HuH-7 (cell line): ENCODE measurements at places on chromosomes 6 and 20.

- DNase-seq, result peak; percentile 26
Measured at GRCh38 chr6:106702451-106703110, 73.2 kb downstream of the QRSL1 start.

DNA sequence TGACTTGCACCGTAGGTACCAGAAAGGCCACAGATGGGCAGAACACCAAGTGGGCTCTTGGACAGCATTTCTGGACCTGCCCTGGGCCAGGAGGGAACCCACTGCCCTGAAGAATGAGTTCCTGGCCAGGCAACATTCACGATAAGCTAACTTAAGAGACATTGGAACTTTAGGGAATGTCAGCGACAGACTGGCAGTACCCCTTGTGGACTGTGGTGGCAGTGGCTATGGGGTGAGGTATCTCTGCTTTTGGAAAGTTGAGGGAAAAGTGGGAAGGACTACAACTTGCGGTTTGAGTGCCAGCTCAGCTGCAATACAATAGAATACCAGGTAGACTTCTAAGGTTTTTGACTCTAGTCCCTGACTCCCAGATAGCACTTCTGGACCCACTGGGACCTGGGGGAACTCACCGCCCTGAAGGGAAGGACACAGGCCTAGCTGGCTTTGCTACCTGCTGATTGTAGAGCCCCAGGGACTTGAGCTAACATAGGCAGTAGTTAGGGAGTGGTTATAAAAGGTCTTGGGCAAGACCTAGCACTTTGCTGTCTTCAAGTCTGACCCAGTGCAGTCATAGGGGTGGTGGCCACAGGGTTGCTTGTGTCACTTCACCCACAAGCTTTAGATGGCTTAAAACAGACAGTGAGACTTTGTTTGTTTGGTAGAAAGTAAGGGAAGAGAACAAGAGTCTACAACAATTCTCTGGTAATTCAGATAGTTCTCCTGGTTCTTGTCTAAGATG lies 617.6 kb downstream of the COL12A1 start:
- DNase-seq, result no peak

DNA sequence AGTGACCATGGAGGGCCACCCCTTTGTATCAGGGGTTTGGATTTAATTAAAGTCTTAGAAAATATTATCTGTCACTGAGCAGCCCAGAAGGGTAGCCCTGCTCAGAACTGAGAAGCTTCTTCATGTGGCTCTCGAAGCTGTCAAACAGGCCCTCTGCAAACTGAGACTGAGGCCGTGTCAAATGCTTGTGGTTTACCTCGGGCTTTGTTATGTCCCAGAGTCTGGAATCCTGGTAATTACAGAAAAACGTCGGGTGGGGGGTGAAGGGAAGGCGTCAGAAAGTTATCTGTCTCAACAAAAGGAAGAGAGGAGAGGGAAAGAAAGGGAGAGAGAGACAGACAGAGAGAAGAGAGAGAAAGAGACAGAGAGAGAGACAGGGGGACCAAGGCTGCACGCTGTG lies 200.8 kb downstream of the BMP7 start:
- no peak for DNase-seq

GRCh38 chr20:62896526-62896925 lies 29.8 kb downstream of the DIDO1 start:
- DNase-seq, result no peak

DNA sequence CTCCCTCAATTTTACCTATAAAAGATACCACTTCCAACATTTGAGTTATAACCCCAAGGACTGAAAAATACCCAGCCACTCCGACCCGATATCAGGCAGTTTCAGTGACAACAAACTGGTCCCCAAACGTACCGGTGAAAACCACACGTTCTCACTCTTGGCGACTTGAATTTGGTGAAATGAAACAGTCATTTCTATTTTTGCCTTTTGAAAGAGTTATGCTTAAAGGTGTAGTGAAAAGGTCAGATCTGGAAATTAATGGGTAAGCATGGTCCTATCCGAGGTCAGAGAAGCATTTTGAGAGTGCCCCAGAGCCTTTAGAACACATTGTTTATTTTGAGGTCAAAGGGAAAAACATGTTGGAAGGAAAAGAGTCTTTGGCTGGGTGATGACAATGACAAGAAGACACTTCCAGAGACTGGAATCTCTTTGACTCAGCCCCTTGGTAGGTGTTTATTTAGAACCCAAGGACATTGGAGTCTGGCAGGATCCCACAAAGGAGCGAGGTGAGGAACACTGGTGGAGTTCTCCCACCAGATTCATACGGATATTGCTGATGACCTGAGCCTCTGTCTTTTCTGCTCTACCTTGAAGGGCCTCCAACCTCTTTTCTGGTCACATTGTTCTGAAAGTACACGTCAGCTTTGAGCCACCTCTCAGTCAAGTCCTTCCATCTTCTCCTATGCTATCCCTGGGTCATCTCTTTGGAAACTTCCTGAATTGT lies 235.0 kb downstream of the GMPR start:
- no peak for DNase-seq

DNA sequence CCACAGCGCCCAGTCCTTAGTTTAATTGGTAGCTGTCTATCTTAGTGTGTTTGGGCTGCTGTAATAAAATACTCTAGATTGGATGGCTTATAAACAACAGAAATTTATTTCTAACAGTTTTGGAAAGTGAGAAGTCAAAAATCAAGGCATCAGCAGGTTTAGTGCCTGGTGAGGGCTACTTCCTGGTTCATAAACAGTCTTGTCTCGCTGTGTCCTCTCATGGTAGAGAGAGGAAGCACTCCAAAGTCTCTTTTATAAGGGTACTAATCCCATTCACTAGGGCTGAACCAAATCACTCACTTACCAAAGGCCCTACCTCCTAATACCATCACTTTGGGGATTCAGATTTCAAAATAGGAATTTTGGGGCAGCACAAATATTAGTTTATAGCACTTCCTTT lies 336.9 kb upstream of the RSPO3 start:
- DNase-seq, result no peak

GRCh38 chr6:121305957-121306607 lies 28.2 kb downstream of the TBC1D32 start:
- peak; percentile 6 for DNase-seq

DNA sequence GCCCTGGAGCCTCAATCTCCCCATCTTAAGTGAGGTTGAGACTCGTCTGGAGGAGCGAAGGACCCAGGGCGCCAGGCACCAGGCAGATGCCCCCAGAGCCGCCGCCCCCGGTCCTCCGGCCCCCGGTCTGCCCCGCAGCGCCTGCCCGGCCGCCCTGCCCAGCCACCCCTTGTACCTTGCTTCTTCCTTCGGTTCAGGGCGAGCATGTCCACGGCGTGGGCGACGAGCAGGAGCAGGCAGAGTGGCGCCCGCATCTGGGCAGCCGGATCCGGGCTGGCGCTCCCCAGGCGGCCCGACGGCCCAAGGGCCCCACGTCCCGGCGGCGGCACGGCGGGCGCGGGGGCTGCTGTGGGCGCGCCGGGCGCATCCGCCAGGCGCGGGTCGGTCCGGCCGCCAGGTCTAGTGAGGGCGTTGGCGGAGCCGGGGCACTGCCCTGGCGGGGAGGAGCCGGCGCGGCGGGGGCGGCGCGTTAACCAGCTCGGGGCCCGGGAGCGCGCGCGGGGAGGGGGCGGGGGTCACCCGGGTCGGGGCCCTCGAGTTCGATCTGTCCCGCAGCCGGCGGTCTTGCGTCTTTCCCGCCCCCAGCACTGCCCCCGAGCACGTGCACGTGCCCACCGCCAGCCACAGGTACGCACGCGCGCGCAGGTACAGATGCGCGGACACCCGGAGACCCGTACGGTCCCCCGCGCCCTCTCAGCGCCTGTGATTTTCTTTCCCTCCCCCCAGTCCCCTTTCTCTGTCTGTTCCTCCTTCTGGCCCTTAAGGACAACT lies at the start of gene RSPO4:
TSS of gene RSPO4 (minus strand) at position 401 of the 771 bp plus-strand sequence. CDS start at position 254, 147 bp downstream.
- no peak for DNase-seq

GRCh38 chr6:141133346-141133745 lies 999.4 kb upstream of the GJE1 start:
- DNase-seq, result no peak

DNA sequence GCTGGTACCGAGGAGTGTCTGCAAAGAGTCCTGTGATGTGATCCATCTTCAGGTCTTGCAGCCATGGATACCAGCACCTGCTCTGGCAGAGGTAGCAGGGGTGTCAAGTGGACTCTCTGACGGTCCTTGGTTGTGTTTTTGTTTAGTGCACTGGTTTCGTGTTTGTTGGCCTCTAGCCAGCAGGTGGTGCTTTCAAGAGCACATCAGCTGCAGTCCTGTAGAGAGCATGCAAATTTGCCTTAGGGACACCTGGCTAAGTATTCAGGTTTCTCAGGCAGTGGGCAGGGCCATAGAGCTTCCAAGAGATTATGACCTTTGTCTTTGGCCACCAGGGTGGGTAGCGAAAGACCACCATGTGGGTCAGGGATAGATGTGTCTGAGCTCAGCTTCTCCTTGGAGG lies 14.5 kb upstream of the RGS17 start:
- DNase-seq, result no peak

DNA sequence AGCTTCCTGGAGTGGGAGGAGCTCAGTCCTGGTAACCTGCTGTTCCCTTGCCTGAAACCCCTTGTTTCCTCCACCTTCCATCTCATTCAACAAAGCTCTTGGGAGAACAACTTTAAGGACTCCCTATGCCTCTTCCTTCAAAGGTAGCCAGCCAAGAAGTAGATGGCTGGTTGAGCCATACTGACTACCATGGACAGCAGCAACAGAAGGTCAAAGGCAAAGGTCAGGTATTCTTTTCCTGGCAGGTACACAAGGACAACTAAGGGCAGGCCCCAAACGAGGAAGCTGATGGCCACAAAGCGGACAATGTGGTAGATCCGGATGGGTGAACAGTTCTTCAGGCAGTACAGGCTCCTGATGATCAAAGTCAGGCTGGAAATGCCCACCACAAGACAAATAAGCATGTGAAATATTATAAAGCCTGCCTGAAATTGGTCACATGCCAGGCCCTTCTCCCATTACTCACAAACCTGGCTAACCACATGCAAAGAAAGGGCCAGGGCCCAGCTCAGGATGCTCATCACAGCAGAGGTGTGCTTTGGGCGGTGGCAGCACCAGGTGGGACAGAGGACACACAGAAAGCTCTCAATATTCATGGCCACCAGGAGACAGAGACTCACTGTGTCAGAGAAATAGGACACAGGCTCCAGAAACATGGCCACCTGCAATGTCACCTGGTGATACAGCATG lies 21.7 kb downstream of the UBD start:
- no peak for DNase-seq

- DNase-seq, result no peak
Measured at GRCh38 chr6:14567842-14568241, 450.3 kb downstream of the CD83 start.

DNA sequence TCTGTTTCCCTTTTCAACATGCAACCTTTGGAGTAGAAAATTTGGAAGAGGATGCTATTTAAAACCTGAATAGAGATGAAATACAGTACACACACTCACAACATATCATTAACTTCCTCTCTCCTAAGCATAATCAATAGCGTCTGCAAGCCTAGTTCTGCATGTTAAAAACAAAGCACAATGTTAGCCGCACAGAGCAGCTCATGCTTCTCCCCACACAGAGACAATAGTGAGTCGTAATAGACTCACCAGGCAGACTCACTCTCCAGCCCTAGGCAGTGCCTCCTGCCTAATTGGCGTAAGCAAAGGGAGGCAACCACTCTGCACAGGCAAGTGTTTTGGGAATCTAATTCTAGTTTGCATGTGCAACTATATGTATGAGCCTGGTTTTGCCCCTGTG lies 45.8 kb upstream of the ARID1B start:
- DNase-seq, result no peak

- no peak for DNase-seq
Measured at GRCh38 chr6:62737792-62738191, 451.8 kb upstream of the KHDRBS2 start.
